ENCODE measurements at places on chromosomes 5 and 9.

DNA sequence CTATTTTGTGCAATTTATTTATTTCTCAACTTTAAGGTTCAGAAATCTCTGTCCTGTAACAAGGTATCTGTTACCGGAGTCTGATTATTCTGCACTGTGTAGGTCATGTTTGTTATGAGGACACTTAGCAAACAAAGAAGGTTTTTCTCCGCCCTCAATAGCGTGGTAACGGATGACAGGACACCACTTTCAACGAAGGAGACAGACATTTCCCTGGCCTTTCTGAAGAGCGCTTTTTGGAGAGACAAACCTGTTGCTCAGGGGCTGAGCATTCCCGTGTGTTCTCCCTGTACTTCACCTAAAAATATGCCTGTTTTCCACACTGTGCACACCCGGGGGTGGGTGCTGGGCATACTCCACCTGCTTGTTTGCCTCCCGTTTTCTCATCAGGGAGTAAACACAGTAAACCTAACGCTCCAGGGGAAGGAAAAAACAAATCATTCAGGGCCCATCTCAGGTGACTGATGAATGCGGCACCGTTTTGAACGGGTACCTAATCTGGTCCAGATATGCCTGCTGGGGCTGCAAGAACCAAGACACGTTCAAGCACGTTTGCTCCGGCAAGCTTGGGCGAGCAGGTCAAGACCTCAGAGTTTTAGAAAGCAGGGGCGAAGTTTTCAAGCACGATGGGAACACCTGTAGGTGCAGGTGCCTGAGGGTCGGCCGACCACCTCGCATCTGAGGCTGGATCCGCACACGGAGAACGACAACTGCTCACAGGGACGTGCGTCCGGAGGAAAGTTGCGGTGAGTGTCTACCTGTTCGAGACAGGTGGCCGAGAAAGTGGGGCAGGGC, 859 bp downstream of the RETREG1 start:
- DNase-seq: no peak

DNA sequence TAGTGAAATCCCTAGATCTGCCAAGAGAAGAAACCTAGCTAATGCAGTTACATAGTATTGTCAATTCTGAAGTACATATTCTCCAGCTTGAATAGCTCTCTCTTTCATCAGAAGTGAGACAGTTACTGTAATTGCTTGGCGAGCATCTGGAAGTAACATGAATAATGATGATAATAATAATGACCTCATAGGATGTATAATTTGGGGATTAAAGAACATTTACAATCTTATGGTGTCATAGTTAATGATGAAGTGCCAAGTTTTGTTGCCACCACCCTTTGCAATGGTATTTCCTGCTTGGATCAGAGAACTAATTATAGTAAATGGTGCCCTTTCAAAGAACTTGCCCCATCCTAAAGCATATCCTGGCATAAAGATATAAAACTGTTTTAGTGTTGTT, 201.4 kb downstream of the ADAMTSL1 start:
- DNase-seq: no peak

DNA sequence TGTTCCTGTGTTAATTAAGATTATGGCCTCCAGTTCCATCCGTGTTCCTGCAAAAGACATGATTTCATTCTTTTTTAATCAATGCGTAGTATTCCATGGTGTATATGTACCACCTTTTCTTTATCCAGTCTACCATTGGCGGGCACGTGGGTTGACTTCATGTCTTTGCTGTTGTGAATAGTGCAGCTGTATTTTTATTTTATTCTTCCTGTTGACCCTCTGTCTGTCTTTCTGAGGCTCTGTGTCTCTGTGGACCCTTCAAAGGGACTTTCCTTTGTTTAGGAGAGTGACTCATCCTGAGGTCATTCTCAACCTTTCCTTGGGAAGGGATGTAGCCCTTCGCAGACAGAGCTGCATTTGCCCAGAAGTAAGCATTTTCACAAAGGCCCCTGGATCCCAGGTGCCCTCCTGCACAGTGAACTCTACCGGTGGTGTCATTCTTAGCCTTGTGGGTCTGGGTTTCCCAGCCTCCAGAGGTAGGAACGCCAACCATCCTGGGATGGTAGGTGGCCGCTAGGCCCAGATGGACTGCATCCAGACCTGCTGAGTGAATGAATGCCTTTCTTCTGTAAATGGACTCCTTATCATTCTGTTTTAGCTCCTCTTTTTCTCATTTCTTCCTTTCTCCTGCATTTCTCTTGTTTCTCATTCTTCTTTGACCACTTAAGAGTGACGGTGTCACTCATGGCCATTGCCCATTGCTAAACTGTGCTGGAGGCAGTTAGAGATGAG, 22.4 kb downstream of the TRIO start:
- DNase-seq: no peak

DNA sequence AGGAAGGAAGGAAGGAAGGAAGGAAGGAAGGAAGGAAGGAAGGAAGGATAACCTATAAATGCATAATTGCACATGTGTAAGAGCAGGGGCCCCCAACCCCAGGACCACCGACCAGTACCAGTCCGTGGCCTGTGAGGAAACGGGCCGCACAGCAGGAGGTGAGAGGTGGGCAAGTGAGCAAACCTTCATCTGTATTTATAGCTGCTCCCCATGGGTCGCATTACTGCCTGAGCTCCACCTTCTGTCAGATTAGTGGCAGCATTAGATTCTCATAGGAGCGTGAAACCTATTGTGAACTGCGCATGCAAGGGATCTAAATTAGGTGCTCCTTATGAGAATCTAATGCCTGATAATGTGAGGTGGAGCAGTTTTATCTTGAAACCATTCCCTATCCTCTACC, 66.1 kb downstream of the SH3RF2 start:
- DNase-seq: no peak

DNA sequence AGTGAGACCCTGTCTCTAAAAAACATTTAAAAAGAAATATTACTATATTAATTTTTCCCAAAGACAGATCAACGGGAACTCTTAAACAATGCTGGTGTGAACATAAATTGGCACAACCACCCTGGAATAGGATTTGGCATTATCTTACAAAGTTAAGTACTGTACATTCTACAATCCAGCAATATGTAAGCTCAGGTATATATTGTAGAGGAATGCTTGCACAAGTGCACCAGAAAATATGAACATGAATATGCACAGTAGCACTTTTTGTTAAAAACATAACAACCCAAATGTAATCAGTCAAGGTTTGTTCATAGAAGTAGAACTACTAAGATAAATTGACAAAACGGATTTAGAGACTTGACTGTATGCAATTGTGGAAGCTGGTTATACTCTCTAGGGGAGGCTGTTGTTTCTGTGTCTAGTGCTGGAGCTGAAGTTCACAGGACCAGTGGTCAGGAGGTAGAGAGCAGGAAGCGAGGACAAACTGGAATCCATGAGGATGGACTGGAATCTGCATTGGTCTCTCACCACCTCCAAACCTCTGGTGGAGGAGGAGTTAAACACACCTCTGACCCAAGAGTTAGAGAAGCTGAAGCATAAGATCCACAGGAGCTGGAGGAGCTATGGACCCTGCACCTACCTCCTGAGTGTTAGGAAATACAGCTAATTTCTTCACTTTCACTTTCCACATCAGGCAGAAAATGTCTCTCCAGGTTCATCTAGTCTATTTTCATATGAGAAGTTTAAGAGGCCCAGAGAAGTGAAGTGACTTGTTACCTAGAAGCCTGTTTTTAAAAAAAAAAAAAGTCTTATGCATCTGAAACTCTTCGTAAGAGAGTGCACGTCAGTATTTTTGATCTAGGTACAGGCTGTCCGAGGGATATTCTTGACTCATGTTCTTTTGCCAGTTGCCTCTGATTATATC, 20.3 kb upstream of the RIC1 start:
- DNase-seq: no peak

DNA sequence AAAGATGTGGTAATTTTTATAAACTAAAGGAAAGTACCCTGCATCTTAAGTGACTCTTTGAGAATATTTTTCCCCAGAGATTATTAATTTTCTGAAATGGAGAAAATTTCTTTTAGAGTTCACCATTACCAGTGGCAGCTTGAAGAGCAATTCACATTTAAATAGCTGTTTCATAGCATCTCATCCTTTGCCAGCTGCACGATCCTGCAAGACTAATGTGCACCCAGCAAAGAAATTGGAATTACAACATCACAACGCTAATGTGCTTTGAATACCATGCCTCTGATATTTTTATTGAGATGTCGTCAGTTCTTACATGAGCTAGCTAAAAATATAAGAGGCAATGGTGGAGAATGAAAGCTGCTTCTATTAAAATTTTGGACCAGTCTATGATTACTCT, 423.5 kb downstream of the TAF11L14 start:
- no peak for DNase-seq

- no peak for DNase-seq
Measured at GRCh38 chr9:105286098-105286497, 41.6 kb downstream of the SLC44A1 start.

DNA sequence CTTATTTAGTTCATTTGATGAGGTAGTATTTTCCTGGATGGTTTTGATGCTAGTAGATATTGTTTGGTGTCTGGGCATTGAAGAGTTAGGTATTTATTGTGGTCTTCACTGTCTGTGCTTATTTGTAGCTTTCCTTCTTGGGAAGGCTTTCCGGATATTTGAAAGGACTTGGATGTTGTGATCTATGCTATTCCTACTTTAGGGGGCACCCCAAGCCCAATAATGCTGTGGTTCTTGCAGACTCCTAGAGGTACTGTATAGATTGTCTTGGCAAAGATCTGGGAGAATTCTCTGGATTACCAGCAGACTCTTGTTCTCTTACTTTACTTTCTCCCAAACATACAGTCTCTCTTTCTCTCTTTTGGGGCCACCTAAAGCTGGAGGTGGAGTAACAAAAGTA, 315.7 kb downstream of the MAT2B start:
- DNase-seq: no peak

- DNase-seq: no peak
Measured at GRCh38 chr5:179923436-179923835, 15.7 kb upstream of the TBC1D9B start.

- DNase-seq: no peak
Measured at GRCh38 chr9:86700629-86701028, 246.7 kb downstream of the GAS1 start.

GRCh38 chr9:104745852-104746251, 1.6 kb upstream of the NIPSNAP3A start:
- DNase-seq: no peak

Data from omental fat pad (tissue), 4 donors.